ENCODE measurements at places on chromosomes 5 and 9. TPM values are rescaled to one million over a fixed set of nuclear protein-coding genes. Genes with fewer than 3 reads are reported as not detected.

Gene SH3TC2
- total RNA-seq: 17.9 TPM

Gene IRX2
- total RNA-seq: 0.79 TPM

DNA sequence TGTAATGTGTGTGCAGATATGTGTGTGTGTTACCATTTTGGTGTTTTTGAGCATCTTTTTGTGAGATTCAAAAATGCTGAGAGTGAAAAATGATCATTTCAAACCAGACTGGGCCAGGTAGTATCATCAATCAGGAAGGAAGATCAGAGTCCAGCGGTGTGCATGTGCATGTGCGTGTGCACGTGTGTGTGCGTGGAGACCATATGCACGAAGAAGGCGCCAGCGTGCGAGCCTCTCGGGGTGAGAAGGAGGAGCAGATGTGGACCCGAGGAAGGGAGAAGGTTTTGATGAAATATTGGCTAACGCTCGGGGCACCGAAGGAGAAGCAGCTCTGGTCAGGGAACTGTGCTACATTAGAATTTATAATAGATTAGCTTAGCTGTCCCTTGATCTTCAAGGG lies 516.4 kb downstream of the CCDC171 start:
- DNase-seq: no peak

GRCh38 chr5:94692581-94692980 lies 74.1 kb downstream of the SLF1 start:
- no peak for DNase-seq

GRCh38 chr9:81530310-81530810 lies 159.0 kb downstream of the TLE1 start:
- DNase-seq: no peak

DNA sequence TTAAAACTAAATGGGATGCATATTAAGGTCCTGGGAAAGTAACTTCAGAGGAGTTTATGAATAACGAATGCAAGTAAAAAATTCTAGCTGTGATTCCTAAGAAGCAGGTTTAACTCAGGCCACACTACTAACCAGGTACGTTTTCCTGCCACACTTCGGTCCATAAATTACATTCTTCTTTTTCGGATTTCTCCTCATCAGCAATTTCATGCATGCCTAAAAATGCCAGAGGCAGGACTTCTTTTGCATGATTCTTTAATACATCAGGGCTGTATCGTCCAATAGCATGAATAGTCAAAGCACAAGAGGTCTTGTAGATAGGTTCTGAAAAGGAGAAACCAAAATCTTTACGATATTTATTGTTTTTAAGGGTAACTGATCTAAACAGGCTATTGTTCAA lies 42.3 kb upstream of the OR2K2 start:
- DNase-seq: no peak

DNA sequence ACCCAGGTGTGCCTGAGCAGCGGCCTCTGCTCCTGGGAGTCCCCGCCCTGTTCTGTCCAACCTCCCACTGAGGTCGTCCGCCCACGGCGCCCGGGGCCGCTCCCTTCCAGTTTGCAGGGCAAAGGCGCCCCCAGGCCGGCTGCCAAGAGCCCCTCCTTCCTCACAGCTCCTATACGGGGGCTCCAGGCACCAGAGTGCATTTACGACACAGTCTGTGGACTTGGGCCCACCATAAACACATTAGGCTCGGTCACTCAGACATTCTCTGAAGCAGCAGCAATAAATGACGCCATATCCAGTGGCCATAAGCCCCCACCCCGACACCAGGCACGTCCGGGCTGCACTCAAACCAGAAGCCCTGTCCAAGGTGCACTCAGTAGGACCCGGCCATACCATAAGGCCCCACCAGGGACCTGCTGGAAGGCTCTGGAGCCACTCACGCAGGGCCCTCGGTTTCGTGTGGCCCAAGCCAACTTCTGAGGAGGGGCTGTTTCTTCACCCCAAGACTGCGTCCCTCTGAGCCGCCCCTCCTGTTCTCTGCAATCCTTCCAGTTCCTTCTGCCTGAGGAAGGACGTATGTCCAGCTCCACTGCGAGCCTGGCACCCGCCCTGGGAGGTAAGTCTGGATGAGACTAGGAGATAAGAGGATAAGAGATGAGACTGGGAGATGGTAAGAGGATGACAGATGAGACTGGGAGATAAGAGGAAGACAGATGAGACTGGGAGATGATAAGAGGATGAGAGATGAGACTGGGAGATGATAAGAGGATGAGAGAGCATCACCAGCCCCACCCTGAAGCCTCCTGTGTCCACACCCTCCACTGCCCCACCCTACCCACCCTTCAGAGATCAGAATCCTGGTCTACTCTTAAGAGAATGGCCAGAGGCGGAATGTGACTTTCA lies 26.7 kb downstream of the SLC6A18 start:
- peak; percentile 34 for DNase-seq

GRCh38 chr9:90921104-90921503 lies 119.5 kb downstream of the SYK start:
- DNase-seq: peak; percentile 92

GRCh38 chr5:55149308-55149795 lies 10.6 kb upstream of the GPX8 start:
- DNase-seq: no peak

DNA sequence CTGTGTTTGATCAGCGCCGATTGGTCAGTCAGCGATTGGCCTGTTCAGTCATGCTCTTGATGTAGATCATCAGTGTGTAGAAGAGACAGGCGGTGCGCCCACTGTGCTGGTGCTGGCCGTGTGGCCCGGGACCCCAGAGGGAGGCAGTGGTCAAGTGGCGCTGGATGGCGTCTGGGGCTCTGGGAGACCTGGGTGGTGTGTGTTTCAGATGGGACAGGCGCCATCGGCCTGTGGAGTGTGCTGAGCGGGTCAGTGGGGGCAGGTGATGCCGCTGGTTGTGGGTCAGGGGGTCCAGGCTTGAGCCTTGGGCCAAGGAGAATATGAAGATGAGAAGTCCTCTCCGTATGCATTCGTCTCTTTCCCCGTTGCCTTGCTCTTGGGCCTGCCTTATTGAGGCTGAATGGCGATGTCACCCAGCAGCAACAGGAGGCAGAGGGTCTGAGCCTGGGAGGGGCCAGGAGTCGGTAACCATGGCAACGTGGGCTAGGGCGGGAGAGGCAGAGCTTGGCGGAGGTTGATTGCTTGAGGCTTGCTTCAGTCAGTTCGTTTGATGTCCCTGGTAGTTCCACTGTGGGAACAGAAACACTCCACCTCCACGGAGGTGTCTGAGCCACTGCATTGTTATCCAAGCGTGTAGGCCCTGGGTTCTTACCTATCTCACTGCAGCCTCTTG lies 117.8 kb upstream of the CACNA1B start:
- no peak for DNase-seq

Measured in right cardiac atrium (tissue), 5 donors.